ENCODE measurements at places on chromosomes 11 and 22. TPM values are rescaled to one million over a fixed set of nuclear protein-coding genes. Genes with fewer than 3 reads are reported as not detected.

Gene OR4D9
- total RNA-seq = not detected

Gene RASGRP2
- 1.8 TPM for total RNA-seq

Gene SLC6A5
- total RNA-seq = not detected

Gene PRG3
- not detected for total RNA-seq

Gene NCAPH2
- 41.2 TPM for total RNA-seq

Gene SLN
- not detected for total RNA-seq

DNA sequence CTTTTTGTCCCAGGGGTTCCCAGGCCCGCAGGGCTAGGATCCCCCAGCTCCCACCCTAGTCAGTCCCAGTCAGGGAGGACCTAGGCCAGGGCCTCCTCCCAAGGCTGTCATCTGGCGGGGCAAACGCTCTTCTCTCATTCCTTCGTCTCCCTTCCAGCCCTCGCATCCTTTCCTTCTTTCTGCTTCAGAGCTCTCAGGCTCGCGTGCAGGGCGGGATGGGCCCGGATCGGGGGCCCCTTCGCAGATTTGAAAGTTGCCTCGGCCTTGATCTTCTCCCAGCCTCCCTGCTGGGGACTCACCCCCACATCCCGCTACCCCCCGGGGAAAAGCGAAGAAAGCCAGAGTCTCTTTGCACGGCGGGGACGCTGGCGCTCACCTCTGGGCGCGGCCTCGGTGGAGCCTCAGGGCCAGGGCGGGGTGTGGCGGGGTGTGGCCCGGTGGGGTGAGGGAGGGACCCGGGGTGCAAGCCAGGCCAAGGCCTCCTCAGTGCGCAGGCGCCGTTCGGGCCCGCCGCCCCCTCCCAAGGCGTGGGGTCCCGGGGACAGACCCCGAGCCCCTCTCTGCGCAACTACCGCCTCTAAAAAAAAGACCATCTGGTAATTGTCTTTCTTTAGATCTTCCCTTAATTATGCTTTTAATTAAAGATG, 14.8 kb upstream of the PAX6 start:
- peaks cover 95% of the 10 kb centered on the region for H3K27me3 ChIP-seq
- peak overlapping the region; percentile 50 for H3K4me3 ChIP-seq
- DNase-seq = peak; percentile 56
- no peaks in the 10 kb centered on the region for H3K36me3 ChIP-seq
- H3K4me1 ChIP-seq = peaks cover 73% of the 10 kb centered on the region

- H3K4me1 ChIP-seq = peaks cover 6% of the 10 kb centered on the region
- no peak overlapping the region for H3K4me3 ChIP-seq
- H3K36me3 ChIP-seq = no peaks in the 10 kb centered on the region
- peaks cover 33% of the 10 kb centered on the region for H3K27me3 ChIP-seq
- H3K27ac ChIP-seq = no peak overlapping the region
Measured at GRCh38 chr11:1667121-1667850, 29.7 kb upstream of the KRTAP5-6 start.

DNA sequence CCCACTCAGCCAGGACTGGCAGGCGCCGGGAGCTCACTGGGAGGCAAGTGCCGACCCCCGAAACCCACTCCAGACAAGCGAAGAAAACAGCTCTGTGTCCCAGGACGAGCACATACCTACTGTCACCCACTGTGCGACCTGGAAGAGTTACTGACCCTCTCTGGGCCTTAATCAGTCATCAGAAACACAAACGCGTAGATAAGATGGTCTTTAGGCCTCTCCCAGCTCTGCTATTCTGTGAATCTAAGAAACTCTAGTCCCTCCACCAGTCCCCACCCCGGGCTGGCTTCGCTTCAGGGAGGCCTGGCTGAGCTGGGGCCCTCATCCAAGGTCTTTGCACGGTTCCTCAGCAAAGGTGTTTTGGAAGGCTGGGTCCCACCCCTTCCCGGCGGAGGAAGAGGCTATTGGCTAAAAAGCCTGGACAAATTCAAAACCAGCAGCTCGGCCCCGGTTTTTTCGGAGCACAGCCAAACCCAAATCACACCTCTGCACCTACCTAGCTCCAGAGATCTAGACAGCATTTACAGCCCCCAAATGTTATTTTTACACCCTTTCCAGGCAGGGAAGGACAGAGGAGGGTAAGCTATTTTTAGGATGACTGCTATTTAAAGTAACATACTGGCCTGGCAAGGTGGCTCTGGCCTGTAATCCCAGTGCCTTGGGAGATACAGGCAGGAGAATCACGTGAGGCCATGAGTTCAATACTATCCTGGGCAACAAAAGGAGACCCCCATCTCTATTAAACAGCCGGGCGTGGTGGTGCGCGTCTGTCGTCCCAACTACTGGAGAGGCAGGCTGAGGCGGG, 13.2 kb upstream of the HDHD5 start:
- DNase-seq = no peak
- H3K27me3 ChIP-seq = no peaks in the 10 kb centered on the region
- peak overlapping the region; percentile 79 for H3K4me3 ChIP-seq
- no peak overlapping the region for H3K27ac ChIP-seq

- H3K27ac ChIP-seq = no peak overlapping the region
- no peaks in the 10 kb centered on the region for H3K4me1 ChIP-seq
- H3K36me3 ChIP-seq = no peaks in the 10 kb centered on the region
- no peaks in the 10 kb centered on the region for H3K27me3 ChIP-seq
- H3K4me3 ChIP-seq = no peak overlapping the region
- DNase-seq = no peak
Measured at GRCh38 chr11:69512790-69513189, 31.3 kb downstream of the LINC01488 start.
